NCI-H526 treated with DMSO at 0.1 percent for 48 hours (cell line): ENCODE measurements at places on chromosomes 4 and X.

- peak; percentile 79 for DNase-seq
These were observed 14.1 kb downstream of the ZNF157 start for GRCh38 chrX:47384502-47384901.

GRCh38 chr4:37481547-37482122, 204.5 kb downstream of the RELL1 start:
- DNase-seq, result no peak

GRCh38 chr4:150242820-150243458, 164.7 kb downstream of the DCLK2 start:
- peak; percentile 74 for DNase-seq

GRCh38 chr4:38717604-38718003, 53.6 kb downstream of the KLF3 start:
- DNase-seq, result no peak

- no peak for DNase-seq
These were observed 739.4 kb upstream of the TENM3 start for GRCh38 chr4:181503687-181504390.

- DNase-seq, result no peak
These were observed 88.6 kb upstream of the MAML3 start for GRCh38 chr4:140242357-140243277.

DNA sequence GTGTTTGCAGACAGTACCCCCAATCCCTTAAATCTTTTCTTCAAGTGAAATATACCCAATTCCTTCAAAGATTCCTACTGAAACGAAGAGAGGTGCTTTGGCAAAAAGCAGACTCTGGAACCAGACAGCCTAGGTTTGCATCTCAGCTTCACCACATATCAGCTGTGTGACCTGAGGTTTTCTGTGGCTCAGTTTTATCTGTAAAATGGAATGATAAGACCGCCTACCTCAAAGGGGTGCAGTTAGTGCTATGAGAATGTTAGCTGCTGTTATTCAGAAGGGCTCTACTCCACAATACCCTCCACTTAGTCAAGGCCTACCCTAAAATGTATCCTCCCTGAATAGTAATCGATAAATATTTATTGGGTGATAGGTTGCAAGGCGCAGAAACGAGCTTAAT, 664 bp downstream of the PIR start:
- no peak for DNase-seq

DNA sequence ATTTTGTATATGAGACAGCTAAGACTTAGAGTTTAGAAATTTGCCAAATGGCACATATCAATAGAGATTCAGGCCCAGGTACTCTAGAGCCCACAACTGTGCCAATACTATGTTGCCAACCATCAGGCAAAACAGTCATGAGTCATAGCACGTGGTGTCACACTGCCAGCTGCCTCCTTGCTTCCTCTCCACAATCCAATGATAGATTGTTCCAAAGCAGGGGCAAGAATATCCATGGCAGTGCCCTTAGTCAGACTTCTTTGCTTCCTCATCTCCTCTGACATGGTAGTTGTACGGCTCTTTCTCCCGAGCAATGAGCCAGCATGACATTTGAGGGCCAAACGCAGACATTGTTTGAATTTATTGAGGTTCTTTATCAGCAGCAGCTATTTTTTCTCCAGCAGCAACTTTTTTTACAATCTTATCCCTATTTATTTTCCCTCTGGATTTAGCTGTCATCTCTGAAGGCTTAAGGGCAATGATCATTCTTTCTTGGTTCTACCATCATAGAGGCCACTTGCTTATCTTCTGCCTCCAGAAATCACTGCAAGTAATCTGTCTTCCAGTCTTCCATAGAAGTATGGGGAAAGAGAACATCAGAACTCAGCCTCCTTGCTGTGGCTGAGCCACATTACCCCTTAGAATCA, 169.7 kb downstream of the COL4A6 start:
- DNase-seq, result no peak
